ENCODE measurements at places on chromosomes 12 and 14.
A peak's percentile ranks its signal among the peaks of the same experiment; 100 is the strongest.

GRCh38 chr14:52950898-52951680, at the start of gene FERMT2:
Gene FERMT2, minus strand, starts transcription at chr14:52951050. Its CDS starts 482 bp downstream, at chr14:52950568.
- no peaks in the 10 kb centered on the region for H3K4me1 ChIP-seq
- H3K27ac ChIP-seq: peak within 1 kb of the TSS; percentile 100
- no peaks in the 10 kb centered on the region for H3K27me3 ChIP-seq
- peaks cover 21% of the 10 kb centered on the region for H3K36me3 ChIP-seq

DNA sequence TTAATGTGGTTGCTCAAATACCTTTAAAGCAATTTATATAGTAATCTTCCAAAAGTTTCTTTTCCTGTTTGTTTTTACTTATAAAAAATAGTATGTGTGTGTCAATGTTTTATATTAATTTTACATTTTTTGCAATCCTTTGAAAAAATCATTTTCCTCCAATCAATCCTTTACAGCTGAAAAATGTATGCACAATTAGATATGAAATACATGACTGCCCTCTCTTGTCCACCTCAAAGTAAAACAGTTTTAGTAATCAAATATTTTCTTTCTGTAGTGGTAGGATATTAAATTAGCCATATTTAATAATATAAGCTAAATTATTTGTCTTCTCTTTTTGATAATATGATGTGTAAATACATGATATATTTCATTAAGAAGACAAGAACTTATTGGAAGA, 269.9 kb downstream of the ADAMTS20 start:
- H3K27me3 ChIP-seq: no peaks in the 10 kb centered on the region
- DNase-seq: peak; percentile 38

DNA sequence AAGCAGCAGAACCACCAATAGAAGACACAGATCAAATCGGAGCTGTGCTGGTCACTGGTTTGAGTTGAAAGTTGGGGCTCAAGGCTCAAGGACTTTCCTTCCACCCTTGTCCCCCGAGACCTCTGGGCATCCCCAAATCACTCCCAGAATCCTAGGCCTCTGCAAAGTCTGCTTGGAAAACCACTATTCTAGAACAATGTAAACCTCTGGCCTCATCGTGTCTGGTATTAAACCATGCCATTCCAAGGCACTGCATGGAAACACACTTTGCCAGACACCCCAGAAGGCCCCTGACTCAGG, 288.0 kb downstream of the DPF3 start:
- no peak overlapping the region for H3K4me3 ChIP-seq
- H3K27me3 ChIP-seq: no peaks in the 10 kb centered on the region
- DNase-seq: no peak
- H3K4me1 ChIP-seq: peaks cover 31% of the 10 kb centered on the region
- no peaks in the 10 kb centered on the region for H3K36me3 ChIP-seq
- H3K27ac ChIP-seq: no peak overlapping the region

- no peaks in the 10 kb centered on the region for H3K27me3 ChIP-seq
- peaks cover 16% of the 10 kb centered on the region for H3K4me1 ChIP-seq
- H3K36me3 ChIP-seq: no peaks in the 10 kb centered on the region
- peak; percentile 91 for DNase-seq
Measured at GRCh38 chr14:55103005-55103640, 25.9 kb upstream of the LGALS3 start.

DNA sequence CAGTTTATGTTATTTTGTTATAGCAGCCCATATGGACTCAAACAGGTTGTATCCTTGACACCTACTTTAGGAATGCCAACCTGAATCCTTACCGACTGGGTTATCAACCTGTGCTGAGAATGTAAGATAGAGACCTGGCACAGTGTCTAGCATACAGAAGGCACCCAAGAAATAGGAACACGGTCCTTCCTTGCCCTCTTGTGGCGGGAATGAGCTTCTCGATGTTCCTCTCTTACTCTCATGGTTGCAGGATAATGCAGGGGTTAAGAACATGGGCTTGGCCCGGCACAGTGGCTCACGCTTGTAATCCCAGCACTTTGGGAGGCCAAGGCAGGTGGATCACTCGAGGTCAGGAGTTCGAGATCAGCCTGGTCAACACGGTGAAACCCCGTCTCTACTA, 6.5 kb downstream of the C12orf43 start:
- no peaks in the 10 kb centered on the region for H3K27me3 ChIP-seq
- no peak overlapping the region for H3K27ac ChIP-seq
- H3K4me1 ChIP-seq: no peaks in the 10 kb centered on the region

- peak; percentile 23 for DNase-seq
- peaks cover 26% of the 10 kb centered on the region for H3K4me1 ChIP-seq
- H3K4me3 ChIP-seq: no peak overlapping the region
- H3K36me3 ChIP-seq: peaks cover 67% of the 10 kb centered on the region
Measured at GRCh38 chr14:74516451-74517160, 23.0 kb downstream of the ISCA2 start.

GRCh38 chr12:47021298-47021697, 58.1 kb upstream of the PCED1B start:
- no peaks in the 10 kb centered on the region for H3K36me3 ChIP-seq
- no peaks in the 10 kb centered on the region for H3K4me1 ChIP-seq
- H3K27ac ChIP-seq: no peak overlapping the region
- peak; percentile 93 for DNase-seq

GRCh38 chr14:65531148-65531547, 118.6 kb downstream of the FUT8 start:
- H3K4me1 ChIP-seq: no peaks in the 10 kb centered on the region
- H3K27ac ChIP-seq: no peak overlapping the region
- no peak overlapping the region for H3K4me3 ChIP-seq
- H3K36me3 ChIP-seq: no peaks in the 10 kb centered on the region

DNA sequence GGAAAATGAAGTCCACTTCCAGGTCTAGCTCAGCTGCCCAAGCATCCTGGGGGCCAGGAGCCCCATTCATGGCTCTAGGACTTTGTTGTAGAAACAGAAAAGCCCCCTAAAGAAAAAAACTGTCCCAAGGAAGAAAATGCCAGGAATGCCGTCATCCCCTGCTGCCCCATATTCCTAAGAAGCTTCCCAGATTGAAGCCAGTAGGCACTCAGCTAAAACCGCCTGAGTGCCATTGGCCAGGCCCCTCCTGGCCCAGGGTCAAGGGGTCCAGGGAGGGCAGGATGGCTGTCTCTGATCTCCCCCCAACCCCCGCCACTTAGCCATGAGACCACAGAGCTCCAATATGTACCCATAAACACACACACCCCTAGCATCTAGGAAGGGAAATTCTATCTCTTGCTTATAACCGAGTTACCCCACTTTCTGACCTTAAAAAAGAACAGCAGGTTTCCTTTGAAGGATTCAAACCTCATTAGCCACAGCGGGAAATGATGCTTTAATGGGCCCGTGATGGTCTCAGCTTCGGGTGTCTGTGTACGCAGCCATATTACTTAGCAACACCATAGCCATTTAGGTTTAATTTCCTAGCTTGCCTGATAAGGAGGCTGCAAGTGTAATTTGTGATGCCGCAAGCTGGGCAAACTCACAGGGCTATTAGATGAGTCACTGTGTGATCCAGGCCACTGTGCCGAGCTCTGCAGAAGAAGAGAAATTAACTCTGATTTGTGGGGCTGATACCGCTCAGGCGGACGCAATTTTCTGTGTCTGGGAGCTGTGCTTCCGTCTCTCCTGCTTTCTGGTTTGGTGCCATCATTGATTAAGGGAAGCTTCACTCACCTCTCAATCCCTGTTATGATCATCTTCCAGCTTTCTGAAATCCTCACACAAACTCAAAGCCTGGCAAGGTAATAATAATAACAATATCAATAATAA, 84.2 kb downstream of the GCH1 start:
- DNase-seq: peak; percentile 92
- peak overlapping the region; percentile 33 for H3K4me3 ChIP-seq
- no peak overlapping the region for H3K27ac ChIP-seq
- peaks cover 2% of the 10 kb centered on the region for H3K4me1 ChIP-seq
- H3K27me3 ChIP-seq: peaks cover 3% of the 10 kb centered on the region

DNA sequence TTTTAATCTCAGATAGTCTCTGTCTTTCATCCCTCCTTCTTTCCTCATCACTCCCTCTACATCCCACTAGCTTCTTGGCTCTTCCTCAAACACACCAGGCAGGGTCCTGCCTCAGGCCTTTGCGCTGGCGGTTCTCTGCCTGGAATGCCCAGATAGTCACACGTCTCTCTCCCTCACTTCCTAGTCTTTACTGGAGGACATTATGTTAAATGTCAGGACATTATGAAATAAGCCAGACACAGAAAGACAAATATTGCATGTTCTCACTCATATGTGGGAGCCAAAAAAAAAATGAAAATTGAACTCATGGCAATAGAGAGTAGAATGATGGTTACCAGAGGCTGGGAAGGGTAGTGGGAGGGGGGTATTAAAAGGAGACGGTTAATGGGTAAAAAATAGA, 442.0 kb downstream of the MED13L start:
- H3K27ac ChIP-seq: no peak overlapping the region
- no peaks in the 10 kb centered on the region for H3K4me1 ChIP-seq
- no peak overlapping the region for H3K4me3 ChIP-seq
- H3K36me3 ChIP-seq: no peaks in the 10 kb centered on the region
- H3K27me3 ChIP-seq: no peaks in the 10 kb centered on the region

GRCh38 chr12:94602024-94602423, 48.3 kb downstream of the TMCC3 start:
- H3K27me3 ChIP-seq: no peaks in the 10 kb centered on the region
- no peak for DNase-seq
- peaks cover 1% of the 10 kb centered on the region for H3K4me1 ChIP-seq
- no peak overlapping the region for H3K4me3 ChIP-seq
- no peak overlapping the region for H3K27ac ChIP-seq

DNA sequence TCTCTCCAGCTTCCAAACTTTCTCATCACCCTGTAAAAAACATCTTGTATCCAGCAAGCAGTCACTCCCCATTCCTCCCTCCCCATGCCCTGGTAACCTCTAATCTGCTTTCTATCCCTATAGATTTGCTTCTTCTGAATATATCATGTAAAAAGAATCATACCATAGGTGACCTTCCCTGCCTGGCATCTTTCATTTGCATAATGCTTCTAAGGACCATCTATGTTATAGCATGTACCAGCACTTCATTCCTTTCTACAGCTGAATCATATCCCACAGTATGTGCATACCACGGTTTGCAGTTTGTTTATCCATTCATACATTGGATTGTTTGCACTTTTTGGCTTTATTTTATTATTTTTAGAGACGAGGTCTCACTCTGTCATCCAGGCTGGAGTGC, 22.9 kb upstream of the VPS37B start:
- no peak overlapping the region for H3K4me3 ChIP-seq
- H3K27ac ChIP-seq: no peak overlapping the region
- peaks cover 7% of the 10 kb centered on the region for H3K4me1 ChIP-seq
- H3K36me3 ChIP-seq: no peaks in the 10 kb centered on the region

- H3K27ac ChIP-seq: no peak overlapping the region
- no peak overlapping the region for H3K4me3 ChIP-seq
- no peaks in the 10 kb centered on the region for H3K36me3 ChIP-seq
Measured at GRCh38 chr12:39712334-39712733, 92.7 kb upstream of the ABCD2 start.

GRCh38 chr12:46617167-46617566, 208.6 kb downstream of the SLC38A4 start:
- no peaks in the 10 kb centered on the region for H3K4me1 ChIP-seq
- peak; percentile 80 for DNase-seq
- H3K27me3 ChIP-seq: no peaks in the 10 kb centered on the region
- H3K27ac ChIP-seq: no peak overlapping the region
- H3K4me3 ChIP-seq: no peak overlapping the region

DNA sequence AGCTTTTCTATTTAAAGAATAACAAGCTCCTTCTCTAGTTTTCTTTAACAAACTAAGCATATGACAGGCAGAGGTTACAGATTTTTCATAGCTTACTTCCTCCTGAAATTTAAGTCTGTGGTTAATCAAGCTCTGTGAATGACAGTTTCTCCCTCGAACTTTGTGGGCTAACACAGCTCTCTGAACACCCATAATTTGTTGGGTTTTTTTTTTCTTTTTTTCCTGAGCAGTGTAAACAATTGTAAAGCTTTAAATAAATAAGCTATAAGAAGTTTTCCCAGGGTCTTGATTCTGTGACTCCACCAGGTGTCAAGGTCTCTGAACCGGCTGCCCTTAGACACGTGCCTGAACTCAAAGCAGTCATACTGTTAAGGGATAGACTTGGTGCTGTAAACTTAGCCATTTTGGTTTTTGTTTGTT, 128.1 kb upstream of the AMIGO2 start:
- H3K27me3 ChIP-seq: no peaks in the 10 kb centered on the region
- no peaks in the 10 kb centered on the region for H3K36me3 ChIP-seq
- H3K4me3 ChIP-seq: no peak overlapping the region
- H3K4me1 ChIP-seq: peaks cover 2% of the 10 kb centered on the region
- H3K27ac ChIP-seq: no peak overlapping the region

All from mesenchymal stem cell (in vitro differentiated cells and primary cell).